Glutamatergic neuron (in vitro differentiated cells): ENCODE measurements at places on chromosomes 4 and X. TPM values are rescaled to one million over a fixed set of nuclear protein-coding genes. Genes with fewer than 3 reads are reported as not detected.
A peak's percentile ranks its signal among the peaks of the same experiment; 100 is the strongest.

- DNase-seq = no peak
These were observed 140.5 kb downstream of the LRBA start for GRCh38 chr4:150874338-150875226.

GRCh38 chr4:56303921-56304320 lies 83.4 kb downstream of the AASDH start:
- DNase-seq = no peak

- DNase-seq = no peak
These were observed 46.1 kb downstream of the LAS1L start for GRCh38 chrX:65488495-65488894.

PLK4 gene
- 5.6 TPM for total RNA-seq

LDOC1 gene
- total RNA-seq = 39.1 TPM

- DNase-seq = no peak
These were observed 11.2 kb downstream of the BLTP1 start for GRCh38 chr4:122163301-122163700.

DNA sequence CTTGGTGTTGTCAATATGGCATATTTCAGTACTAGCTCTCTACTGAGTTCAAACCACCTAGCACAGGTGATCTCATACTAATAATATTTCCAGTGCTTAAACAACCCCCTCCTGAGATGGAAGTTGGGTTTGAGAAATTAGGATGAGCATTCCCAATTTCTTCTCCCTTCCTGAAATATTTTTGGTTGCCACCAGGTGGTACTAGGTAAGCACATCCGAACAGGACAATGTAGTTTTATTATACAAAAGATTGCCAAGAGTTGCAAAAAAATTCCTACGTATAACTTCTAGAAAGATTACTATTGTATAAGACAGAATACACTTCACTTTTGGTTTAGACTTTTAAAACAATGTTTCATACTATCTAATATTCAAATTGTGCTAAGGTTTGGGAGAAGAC lies 484.5 kb downstream of the PACRGL start:
- no peak for DNase-seq

DNA sequence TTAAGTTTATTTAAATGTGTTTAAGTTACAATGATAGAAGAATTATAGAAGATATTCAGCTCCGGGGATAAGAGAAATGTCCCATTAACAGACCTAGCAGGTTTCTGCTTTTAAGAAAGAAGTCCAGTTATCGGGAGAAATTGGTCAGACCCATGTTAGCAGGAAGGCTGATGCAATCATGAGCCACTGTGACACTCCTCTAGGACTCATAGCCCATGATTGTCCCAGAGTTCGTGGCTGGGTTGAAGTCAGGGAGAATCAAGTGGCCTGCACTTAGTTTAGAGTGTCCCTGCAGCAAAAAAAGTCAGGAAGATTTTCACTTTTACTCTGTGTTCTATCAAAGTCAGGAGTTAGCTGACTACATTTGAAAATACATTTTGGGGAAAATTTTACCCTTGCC lies 72.0 kb downstream of the TMEM144 start:
- DNase-seq = no peak

DNA sequence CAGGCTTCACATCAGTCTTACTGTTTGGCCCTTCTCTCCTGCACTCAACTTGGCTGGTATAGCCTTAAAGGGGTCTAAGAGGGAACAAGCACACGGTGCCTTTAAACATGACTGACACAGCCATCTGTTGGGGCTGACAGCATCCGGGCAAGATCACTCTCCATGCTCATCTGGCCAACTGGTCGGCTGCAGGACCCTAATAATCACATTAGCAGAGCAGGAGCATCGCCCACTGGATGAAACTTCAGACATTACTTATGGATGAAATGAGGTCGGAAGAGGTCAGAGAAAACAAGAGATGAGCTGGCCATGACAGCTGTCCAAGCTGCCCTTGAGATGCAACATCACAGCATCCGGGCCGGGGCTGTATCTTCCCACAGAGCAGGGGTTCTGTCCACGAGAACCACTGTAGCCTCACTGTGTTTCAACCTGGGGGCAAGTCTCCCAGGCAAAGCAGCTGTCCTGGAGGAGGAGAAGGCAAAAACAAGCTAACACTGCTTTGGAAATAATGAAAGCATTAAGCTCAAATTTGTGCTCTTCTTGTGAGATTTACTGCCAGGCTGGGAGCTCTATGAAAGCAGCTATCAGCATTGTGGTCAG lies 94.4 kb upstream of the TTC29 start:
- peak; percentile 33 for DNase-seq

DNA sequence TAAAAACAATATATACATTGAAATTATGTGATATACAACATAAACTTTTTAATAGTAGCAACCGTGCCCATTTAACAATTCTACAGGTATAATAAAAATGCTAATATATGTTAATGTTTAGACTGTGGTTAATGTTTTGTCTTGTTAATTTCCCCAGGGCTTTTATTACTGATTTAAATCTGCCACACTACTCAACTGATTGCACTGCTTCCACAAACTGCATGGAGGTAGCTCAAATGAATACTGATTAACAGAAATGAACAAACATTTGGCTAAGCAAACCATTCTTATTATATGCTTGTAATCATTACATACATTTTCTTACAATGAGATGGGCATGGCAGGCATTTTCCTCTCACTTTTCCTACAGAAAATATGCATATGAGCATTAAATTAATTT lies 275.9 kb downstream of the GPC3 start:
- DNase-seq = no peak

GRCh38 chrX:31224381-31225012 lies 152.7 kb upstream of the FTHL17 start:
- no peak for DNase-seq

GRCh38 chrX:48591255-48591791 lies 6.0 kb upstream of the WDR13 start:
- no peak for DNase-seq
